NCI-H446 treated with DMSO at 0.1 percent for 48 hours (cell line): ENCODE measurements at places on chromosomes 13 and 19.

DNA sequence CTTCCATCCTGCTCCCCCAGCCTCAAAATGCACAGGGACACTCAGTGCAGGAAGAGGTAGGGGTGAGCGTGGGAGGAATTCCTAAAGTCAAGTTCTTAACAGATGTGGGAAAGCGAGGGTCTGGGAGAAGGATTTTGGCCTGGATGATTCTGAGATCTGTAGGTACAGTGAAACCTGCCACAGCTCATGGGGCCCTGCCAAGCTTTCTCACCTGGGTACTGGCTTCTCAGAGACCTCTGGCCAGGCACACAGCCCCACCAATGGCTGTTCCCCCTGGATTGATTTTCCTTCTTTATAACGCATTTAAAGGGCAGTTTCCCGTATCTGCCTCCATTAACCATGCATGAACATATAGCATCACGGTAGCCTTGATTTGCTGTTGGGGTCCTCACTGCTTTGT lies 47.0 kb upstream of the GSX1 start:
- no peak for DNase-seq

- peak; percentile 72 for DNase-seq
Observed at GRCh38 chr19:18464646-18465045, 26.7 kb upstream of the ISYNA1 start.

GRCh38 chr13:112655913-112656312 lies 33.9 kb upstream of the ATP11A start:
- DNase-seq = no peak

- no peak for DNase-seq
Observed at GRCh38 chr13:28339419-28339818, 155.5 kb downstream of the FLT1 start.

DNA sequence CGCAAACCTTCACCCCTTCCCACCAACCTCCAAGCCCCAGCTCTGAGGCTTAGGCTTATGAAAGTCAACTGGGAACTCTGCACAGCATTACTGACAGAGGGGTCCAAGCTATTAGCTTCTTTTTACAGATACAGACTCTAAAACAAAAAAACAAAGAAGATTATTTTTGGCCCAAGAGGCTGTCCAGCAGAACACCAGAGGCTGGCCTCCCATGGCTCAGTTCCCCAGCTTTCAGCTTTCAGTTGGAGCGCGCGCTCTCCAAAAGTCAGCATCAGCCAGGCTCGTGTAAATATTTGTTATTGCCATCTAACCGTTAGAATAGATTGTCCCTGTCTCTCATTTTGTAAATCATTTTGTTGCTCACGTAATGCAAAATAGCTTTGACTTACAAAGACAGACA lies 58.4 kb downstream of the ZIC5 start:
- DNase-seq = no peak

GRCh38 chr19:31906111-31906871 lies 439.1 kb upstream of the ZNF507 start:
- DNase-seq = no peak

DNA sequence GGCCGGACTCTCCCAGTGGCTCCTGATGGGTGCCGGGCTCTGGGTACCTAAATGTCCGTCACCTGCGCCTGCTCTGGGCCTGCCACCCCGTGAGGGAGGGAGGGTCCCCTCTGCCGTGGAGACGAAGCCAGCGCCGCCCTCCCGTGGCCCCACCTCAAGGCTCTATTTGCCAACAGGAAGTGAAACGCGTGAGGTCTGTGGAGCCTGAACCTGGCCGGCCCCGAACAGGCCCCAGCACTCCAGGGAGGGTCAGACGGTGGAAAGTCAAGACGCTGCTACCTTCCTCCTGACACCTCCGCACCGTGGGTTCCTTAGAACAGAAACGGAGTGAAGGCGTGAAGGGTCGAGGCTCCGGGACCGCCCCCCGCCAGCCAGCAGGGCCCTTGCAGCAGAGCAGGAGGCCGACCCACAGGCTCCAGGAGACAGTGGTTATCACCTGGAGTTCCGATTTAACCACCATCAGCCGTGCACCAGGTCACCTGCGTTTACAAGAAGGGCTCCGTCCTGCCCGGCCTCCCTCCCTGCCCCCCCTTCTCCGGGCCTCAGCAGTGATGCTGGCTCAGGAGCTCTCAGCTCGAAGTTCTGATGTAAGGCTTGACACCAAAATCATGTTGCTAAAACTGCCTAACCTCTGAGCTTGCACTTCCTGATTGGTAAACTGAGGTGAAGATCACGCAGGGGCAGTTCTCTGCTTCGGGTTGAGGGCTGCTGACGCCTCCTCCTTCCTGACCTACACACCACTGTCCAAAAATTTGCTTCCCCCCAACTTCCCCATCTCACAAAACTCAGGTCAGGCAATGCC lies 50.9 kb upstream of the C13orf46 start:
- no peak for DNase-seq

DNA sequence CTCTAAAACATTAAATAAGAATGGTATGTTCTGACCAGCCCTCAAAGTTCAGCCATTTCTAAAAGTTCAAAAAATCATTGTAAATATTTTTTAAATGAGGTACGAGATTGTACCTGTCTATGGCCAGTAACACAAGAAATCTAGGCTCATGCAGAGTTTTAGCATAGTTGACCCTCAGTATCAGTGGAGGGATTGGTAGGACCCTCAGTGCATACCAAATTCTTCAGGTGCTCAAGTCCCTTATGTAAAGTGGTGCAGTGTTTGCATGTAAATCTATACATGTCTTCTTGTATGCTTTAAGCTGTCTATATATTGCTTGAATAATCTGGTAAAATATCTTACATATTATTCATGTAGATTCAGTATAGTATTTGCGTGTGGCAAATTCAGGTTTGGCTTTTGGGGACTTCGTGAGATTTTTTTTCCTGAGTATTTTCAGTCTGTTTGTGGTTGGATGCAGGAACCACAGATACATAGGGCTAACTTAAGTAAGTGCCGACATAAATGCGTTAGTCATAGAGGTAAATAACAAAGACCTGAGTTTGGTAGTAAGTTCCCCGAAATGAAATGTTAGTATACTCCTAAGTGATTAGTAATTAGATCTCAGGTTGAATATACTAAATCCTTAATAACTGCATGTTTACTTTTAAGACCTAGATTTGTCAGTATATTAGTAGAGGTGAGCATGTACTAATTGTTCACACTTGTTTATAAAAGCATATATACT lies 7.8 kb downstream of the MIR17HG start:
- no peak for DNase-seq

- DNase-seq = no peak
Observed at GRCh38 chr13:48888613-48889012, 87.1 kb upstream of the FNDC3A start.

GRCh38 chr19:32532233-32532632 lies 48.8 kb upstream of the PDCD5 start:
- DNase-seq = no peak

GRCh38 chr13:33518452-33518851 lies 232.9 kb upstream of the STARD13 start:
- no peak for DNase-seq

GRCh38 chr19:55304279-55304978 lies 20.6 kb downstream of the BRSK1 start:
- DNase-seq = no peak

GRCh38 chr19:35000647-35001501 lies 751 bp downstream of the GRAMD1A start:
- no peak for DNase-seq

- DNase-seq = no peak
Observed at GRCh38 chr13:86881390-86881789, 789.8 kb upstream of the SLITRK5 start.

GRCh38 chr19:1455336-1456120 lies 5.6 kb downstream of the APC2 start:
- peak; percentile 21 for DNase-seq

DNA sequence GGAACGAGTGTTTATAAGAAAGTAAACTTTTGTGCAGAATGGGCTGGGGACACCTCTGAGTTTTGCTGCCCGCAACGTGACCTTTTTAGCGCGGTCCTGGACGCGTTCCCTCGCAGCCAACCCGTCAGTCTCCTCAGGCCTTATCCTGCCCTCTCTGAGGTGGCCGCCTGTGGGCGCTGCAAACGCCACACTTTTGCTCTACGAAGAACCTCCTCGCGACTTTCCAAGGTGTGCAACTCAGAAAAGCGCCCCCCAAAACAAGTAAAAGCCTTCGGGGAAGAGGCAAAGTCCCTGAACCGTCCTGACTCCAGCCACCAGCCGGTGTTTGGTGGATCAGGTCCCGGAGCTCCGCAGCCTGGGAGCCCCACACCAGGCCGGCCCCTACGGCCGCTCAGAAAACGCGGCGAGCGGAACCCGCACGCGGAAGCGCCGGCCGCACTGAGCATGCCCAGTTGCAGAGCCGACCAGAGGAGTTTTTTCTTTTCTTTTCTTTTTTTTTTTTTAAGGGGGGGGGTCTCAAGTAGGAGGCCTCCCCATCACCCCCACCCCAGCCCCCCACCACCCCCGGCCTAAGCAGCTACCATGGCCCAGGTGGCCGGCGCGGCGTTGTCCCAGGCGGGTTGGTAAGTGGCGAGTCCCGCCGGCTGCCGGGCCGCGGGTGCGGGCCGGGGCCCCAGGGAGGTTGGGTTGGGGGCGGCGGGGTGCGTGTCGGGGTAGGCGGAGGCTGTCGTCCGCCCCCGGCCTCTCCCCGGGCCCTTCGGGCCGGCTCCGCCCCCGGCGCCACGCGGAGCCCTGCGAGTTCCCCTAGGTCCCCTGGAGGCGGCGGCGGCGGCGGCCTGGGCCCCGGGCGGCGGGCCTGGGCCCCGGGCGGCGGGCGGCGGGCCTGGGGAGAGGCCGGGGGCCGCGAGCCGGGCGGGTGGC lies at the start of gene TDRD3:
Gene TDRD3, plus strand, starts transcription at position 438 of the 921 bp plus-strand sequence. Its CDS starts 145 bp downstream, at position 583.
- peak; percentile 34 for DNase-seq

- no peak for DNase-seq
Observed at GRCh38 chr13:80134346-80134745, 206.6 kb downstream of the SPRY2 start.

- DNase-seq = no peak
Observed at GRCh38 chr13:42947925-42948324, 44.1 kb downstream of the EPSTI1 start.

DNA sequence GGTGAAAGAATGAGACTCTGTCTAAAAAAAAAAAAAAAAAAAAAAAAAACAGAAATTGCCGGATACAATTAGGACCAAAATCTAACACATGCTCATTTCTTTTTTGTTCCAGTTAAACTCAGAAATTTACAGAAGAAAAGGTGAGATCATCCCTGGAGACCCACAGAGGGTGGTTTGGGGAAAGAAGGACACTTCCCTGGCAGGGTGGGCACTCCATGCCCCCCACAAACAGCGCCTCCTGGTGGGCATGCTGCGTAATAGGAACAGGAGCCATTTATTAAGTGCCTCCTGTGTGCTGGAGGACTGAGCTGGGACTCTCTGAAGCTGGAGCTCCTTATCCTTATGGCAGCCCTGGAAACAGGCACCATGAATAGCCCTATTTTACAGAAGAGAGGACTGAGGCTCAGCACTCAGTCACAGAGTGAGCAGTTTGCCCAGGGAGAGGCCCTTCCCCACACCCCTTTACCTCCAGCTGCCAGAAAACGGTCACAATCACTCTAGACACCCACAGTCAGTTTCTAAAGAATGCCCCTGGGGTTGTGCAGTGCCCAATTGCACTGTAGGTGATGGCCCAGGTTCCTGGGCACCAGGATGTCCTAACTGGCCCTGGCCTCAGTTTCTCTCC lies 10.1 kb downstream of the C19orf38 start:
- no peak for DNase-seq

DNA sequence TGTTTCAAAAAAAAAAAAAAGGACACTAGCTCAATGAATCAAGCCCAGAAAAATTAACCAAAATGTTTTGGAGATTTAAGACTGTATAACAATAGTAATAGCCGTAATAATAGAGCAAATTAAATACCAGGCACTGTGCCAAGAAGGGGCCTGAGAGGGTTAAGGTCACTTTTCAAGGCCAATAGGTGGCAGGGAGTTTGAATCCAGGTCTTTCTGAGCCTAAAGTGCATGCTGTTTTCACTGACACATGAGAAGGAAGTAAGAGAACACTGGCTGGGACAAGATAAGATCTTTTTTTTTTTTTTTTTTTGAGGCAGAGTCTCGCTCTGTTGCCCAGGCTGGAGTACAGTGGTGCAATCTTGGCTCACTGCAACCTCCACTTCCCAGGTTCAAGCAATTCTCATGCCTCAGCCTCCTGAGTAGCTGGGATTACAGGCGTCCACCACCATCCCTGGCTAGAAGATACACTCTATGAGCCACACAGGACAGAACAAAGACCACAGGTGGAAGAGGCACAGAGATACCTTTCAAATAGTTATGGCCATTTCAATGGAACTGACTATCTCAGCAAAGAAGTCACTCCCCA lies 7.7 kb downstream of the FFAR2 start:
- DNase-seq = no peak

GRCh38 chr13:20412691-20413355 lies 112.8 kb downstream of the CRYL1 start:
- DNase-seq = no peak

DNA sequence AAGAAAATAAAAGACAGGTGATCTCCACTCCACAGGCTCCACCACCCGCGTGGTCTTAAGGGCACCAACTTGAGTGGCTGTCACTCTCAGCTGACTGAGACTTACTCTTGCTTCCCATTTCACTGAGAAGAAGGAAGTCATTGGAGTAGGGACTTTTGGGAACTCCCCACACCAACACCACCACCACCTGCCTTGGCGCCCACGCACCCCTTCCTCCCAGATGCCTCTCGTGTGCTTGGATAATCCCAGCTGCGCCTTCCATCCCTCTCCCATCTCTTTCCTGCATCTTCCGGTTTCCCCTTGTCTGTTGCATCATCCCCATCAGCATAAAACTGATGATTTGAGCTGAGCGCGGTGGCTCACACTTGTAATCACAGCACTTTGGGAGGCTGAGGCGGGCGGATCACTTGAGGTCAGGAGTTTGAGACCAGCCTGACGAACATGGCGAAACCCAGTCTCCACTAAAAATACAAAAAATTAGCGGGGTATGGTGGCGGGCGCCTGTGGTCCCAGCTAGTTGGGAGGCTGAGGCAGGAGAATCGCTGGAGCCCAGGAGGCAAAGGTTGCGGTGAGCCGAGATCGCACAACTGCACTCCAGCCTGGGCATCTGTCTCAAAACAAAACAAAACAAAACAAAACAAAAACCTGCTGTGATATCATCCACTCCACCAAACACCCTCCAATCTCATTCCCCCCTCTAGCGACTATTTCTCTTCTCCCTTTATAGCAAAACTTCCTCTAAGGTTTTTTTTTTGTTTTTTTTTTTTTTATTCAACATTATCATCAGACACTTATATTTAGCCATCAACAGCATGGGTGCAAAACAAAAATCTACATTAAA lies 25.5 kb downstream of the AP2S1 start:
- DNase-seq = no peak

GRCh38 chr19:15008308-15008707 lies 28.6 kb upstream of the SLC1A6 start:
- no peak for DNase-seq

- DNase-seq = no peak
Observed at GRCh38 chr13:84080748-84081530, 198.7 kb upstream of the SLITRK1 start.

DNA sequence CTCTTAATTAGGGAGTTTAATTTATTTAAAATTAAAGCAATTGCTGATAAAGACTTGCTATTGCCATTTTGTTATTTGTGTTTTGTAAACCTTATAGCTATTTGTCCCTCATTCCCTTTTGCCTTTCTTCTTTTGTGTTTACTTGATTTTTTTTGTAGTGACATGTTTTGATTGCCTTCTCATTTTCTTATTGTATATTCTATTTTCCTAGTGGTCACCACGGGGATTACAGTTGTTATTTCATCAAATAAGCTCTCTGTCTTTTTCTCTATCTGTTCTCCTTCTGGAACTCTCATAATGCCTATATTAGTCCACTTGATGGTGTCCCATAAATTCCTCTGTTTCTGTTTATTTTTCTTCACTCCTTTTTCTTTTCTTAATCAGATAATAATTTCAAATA lies 64.4 kb upstream of the FRY start:
- DNase-seq = no peak

- DNase-seq = no peak
Observed at GRCh38 chr19:47414469-47414868, 4.9 kb downstream of the MEIS3 start.
